ENCODE measurements at places on chromosomes 12 and 14. TPM values are rescaled to one million over a fixed set of nuclear protein-coding genes. Genes with fewer than 3 reads are reported as not detected.
A peak's percentile ranks its signal among the peaks of the same experiment; 100 is the strongest.

ASCL1 gene
- 0.92 TPM for polyA plus RNA-seq

GLIPR1 gene
- polyA plus RNA-seq, result 4.6 TPM

DNA sequence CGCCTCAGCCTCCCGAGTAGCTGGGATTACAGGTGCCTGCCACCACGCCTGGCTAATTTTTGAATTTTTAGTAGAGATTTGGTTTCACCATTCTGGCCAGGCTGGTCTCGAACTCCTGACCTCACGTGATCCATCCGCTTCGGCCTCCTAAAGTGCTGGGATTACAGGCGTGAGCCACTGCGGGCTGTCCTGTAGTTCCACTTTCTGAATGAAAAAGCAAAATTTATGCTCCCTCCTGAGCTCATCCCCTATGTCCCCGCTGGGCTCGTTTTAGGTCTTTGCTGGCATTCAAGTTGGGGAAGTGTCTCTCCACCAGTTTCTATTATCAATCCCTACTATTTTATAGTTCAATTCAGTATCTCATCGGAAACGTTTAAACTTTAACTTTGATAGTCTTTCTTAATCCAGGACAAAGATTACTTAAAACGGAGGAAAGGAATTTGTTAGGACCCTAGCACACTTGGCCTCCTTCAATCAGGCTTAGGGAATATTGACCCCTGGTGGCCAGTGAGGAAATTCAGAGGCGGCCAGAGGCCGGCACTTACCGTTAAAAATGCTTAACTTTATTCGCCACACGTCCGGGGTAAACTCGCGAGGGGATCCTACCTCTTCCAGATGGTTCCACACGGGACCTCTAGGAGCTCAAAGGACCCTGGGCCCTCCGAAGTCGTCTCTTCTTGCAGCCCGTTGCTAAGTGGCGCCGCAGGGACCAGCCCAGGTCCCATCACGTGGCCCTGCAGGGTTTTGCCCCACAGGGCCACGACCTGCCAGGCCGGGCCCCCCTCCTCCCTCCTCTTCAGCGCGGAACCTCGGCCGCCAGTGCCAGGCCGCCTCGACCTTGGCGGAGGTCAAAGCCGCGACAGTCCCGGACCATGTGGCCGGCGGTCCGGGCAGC, 11.4 kb upstream of the DNAL1 start:
- peak; percentile 59 for DNase-seq
- H3K36me3 ChIP-seq, result no peaks in the 10 kb centered on the region

- no peak overlapping the region for H3K4me3 ChIP-seq
- no peaks in the 10 kb centered on the region for H3K36me3 ChIP-seq
- DNase-seq, result no peak
- H3K27ac ChIP-seq, result no peak overlapping the region
Measured at GRCh38 chr12:94563286-94563685, 87.1 kb downstream of the TMCC3 start.

- no peak overlapping the region for H3K4me3 ChIP-seq
- DNase-seq, result no peak
- no peak overlapping the region for H3K27ac ChIP-seq
- H3K4me1 ChIP-seq, result no peaks in the 10 kb centered on the region
- no peaks in the 10 kb centered on the region for H3K27me3 ChIP-seq
Measured at GRCh38 chr14:47277703-47278102, 397.7 kb downstream of the MDGA2 start.

INHBC gene
- polyA plus RNA-seq, result not detected

GRCh38 chr14:61502459-61503093, 181.2 kb downstream of the PRKCH start:
- peak overlapping the region; percentile 72 for H3K27ac ChIP-seq
- no peaks in the 10 kb centered on the region for H3K36me3 ChIP-seq
- H3K4me1 ChIP-seq, result peaks cover 7% of the 10 kb centered on the region
- H3K27me3 ChIP-seq, result no peaks in the 10 kb centered on the region
- DNase-seq, result no peak

CATSPERB gene
- polyA plus RNA-seq, result 0.68 TPM

DNA sequence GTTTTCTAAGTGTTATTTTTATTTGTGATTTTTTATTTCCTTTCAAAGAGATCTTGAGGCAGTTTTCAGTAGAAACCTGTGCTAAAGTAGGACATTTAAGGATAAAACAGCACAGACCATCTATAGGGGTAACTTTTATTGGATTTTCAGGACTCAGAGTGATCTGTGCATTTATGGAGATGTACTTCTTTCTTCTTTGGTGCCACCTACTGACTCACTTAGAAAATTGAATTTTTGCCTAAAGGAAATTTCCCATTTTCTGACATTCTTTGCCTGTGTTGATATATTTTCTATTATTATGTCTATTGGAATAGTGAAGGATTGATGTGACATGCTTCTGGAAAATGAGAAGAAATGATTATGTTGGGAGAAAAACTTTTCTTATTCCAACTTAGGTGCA, 113.0 kb downstream of the UNC79 start:
- no peak overlapping the region for H3K4me3 ChIP-seq
- H3K36me3 ChIP-seq, result no peaks in the 10 kb centered on the region
- no peak overlapping the region for H3K27ac ChIP-seq
- no peak for DNase-seq
- no peaks in the 10 kb centered on the region for H3K4me1 ChIP-seq

NFKBIA gene
- 136 TPM for polyA plus RNA-seq

DNA sequence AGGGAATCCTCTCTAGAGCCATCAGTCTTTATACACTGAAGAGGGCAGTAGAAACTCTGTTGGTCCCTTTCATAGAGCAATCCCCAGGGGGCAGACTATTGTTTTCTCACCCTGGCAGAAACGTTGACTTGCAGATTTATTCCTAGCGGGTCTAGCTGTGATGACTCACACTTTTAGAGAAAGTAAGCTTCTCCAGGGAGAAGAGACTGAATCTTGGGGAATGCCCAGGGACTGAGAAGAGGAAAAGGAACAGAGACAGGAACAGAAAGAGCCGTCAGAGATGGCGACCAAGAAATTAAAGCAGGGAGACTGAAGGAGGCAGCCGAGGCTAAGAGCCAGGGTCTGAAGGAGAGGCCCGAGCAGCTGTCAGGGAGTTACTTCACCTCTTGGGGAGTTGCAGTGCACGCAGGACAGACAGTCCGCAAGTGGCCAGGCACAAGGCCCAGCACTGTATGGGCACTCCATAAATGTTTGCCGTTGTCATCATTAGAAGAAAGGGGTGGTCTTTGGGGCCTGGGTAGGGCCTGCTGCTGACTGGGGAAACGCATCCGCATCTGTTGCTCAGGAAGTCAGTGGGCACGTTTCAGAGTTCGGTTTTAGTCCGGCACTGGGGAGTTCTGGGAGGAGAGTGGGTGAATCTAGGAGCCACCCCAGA, 13.0 kb downstream of the PLEKHG6 start:
- peak overlapping the region; percentile 6 for H3K4me3 ChIP-seq
- peaks cover 6% of the 10 kb centered on the region for H3K36me3 ChIP-seq
- DNase-seq, result peak; percentile 85
- H3K27me3 ChIP-seq, result no peaks in the 10 kb centered on the region
- H3K4me1 ChIP-seq, result peaks cover 68% of the 10 kb centered on the region
- H3K27ac ChIP-seq, result peak overlapping the region; percentile 97
